GF-D8 (cell line): ENCODE measurements at places on chromosomes 3 and 15.

DNA sequence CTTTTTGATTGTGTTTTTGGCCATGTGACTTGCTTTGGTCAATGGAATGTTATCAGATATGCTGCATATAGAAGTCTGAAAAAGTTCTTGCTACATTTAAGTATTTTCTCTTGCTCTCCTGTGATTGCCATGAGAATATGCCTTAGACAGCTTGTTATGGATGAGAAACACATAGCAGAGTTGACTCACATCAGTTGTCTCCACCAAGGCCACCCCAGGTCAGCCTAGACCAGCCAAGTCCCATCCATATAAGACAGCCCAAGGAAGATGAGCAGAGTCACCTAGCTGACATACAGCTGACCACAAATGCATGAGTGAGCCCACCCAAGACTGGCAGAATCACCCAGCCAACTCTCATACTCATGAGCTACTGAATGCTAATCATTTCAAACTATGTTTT, 153.0 kb downstream of the THRB start:
- no peak for DNase-seq

DNA sequence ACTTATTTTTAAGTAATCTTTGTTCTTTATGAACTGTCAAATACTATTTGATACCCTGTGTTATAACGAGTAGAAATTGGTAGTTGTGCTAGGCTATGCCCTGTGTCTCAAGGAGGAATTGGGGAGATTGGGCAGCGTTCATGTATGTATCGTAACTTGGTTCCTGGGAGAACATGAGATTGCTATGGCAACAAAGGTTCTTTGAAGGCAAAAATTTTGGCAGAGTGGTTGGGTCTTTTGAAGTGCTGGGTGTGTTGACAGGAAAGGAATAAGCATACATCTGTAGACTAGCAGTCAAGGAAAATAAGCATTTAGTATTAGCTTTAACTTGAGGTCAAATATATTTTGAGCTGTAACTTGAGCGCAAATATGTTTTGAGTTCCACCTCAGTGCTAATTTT, 45.3 kb downstream of the TCF12 start:
- no peak for DNase-seq

DNA sequence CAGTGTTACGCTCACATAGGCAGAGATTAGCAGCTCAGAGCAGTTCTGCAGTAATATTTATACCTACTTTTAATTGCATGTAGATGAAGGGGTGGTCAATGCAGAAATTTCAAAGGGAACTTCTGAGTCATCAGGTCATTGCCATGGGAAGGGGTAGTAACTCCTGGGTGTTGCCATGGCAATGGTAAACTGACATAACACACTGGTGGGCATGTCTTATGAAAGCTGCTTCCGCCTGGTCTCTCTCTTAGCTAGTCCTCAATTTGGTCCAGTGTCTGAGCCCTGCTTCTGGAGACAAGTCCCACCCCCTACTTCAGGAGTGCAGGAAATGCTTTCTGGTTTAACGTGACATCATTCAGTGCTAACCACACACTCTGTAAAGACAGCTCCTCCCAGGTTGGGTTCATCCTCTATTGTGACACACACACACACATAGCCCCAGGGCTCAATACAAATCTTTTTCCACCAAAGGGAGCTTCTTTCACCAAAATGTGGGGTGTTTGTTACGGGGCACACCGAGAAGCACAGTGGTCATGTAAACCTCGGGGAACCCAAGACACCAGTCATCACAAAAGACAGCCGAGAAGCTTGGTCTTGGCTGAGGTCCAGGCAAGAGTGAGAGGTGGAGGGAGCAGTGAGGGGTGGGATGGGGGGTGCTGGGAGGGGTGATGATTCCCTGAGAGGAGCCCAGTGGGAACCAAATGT, 74.5 kb downstream of the TLE3 start:
- DNase-seq: no peak

- no peak for DNase-seq
Observed at GRCh38 chr3:173221010-173221409, 80.0 kb upstream of the SPATA16 start.

DNA sequence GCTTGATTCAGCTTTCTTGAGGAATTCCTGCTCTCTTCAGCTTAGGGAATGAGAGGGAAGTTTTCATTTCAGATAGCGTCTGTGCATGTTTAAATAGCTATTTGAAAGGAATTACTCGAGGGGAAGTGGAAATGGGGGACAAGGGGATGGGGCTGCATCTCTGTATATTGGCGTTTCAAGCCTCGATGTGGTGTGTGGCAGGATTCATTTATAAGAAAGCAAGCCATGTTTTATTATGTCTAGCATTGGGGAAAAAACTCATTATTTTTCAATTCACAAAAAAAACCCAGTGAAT, 1.0 kb downstream of the ATP2C1 start:
- DNase-seq: no peak
